ENCODE measurements at places on chromosomes 13 and 19.

GRCh38 chr13:106096661-106097092 lies 438.8 kb downstream of the EFNB2 start:
- no peak for DNase-seq

- no peak for DNase-seq
These were observed 15.8 kb upstream of the TUBGCP3 start for GRCh38 chr13:112603641-112604225.

GRCh38 chr19:4933528-4933927 lies 24.2 kb downstream of the UHRF1 start:
- no peak for DNase-seq

GRCh38 chr19:13437919-13438618 lies 68.2 kb downstream of the CACNA1A start:
- no peak for DNase-seq

- DNase-seq: no peak
These were observed 30.6 kb upstream of the IGSF23 start for GRCh38 chr19:44582581-44583265.

DNA sequence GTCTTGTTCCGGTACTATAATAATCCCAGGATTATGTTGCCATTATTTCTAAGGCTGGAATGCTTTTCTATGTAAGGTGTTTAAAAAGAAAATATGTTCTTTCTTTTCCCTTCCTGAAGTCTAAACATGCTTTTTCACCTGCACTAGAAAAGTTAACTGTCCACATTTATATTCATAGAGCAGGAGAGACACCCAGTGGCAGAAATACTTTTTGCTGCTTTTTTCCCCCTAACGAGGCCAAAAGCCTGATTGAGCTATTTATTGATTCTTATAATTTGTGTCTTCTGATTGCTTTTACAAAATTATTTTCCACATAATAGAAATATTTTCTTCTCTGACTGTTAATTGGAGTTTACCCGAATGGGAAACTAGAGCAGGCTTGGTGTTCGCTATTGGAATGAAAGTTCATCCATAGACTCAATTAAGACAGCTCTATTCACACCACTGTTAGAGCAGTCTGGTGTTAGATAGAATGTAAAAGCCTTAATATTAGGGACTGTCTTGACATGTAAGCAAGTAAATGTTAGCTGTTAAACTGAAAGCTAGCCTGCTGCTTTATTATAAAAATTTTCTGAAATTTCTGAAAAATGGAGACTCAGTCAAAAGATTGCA lies 15.8 kb downstream of the GPR180 start:
- no peak for DNase-seq

DNA sequence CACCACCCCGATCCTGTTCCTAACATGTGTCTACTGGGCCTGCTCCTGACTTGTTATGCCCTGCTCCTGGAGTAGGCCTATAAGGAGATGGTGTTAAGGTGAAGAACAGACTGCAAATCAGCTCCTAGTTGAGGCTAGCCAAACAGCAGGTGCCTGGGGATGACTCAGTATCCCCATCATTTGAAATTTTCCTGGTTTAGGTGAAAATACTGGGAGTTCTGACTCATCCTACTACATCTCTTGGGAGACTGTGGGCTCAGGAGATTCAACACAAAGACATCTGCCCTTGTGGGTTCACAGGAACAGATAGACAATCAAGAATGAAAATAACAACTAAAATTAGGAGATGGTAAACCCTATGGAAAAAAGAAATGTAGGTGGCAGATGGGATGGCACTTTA lies 41.2 kb downstream of the BRD4 start:
- no peak for DNase-seq

DNA sequence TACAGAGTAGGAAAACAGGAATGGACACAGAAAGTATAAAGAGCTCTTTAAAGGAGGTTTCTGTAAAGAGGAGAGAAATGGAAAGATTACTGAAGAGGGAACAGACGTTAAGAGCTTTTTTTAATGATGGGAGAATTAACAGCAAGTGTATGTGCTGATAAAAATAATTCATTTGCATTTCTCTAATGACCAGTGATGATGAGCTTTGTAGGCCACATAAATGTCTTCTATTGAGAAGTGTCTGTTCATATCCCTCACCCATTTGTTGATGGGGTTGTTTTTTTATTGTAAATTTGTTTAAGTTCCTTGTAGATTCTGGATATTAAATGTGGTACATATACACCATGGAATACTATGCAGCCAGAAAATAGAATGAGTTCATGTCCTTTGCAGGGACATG lies 40.0 kb downstream of the MYO16 start:
- DNase-seq: no peak

DNA sequence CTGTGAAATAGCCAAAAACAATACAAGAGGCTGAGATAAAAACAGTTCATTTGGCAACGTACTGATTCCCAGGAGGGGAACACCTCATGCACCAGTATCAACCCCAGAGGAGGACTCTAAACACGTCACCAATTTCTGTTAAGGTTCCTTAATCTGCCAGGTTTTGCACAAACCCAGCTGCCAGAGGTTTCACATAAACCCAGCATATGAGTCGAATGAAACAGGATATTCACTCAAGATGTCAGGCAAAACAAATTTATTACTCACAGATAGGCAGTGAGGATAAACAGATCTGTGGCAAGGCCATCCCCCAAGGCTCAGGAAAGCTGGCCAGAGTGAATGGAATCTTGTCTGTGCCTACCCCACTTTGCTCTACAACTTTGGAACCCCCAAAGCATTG lies 210.9 kb downstream of the GPC5 start:
- DNase-seq: no peak

DNA sequence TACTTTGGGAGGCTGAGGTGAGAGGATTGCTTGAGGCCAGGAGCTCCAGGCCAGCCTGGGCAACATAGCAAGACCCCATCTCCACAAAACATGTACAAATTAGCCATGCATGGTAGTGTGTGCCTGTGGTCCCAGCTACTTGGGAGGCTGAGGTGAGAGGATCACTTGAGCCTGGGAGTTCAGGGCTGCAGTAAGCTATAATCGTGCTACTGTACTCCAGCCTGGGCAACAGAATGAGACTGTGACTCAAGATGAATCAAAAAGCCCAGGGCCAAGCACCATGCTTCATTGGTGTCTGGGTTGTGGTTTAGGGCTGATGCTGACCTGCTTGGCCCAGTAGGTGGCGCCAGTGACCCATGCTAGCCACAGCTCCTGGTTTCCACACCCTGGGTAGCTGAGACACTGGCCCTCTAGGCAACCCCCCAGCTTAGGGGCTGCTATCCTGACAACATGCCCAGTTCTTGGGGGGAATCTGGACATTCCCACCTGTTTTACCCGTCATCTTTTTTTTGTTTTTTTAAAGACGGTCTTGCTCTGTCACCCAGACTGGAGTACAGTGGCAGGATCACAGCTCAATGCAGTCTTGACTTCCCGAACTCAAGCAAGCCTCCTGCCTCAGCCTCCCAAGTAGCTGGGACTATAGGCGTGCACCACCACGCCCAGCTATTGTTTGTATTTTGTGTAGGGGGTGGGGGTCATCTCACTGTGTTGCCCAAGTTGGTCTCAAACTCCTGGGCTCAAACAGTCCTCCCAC lies 5.5 kb downstream of the CCDC124 start:
- peak; percentile 66 for DNase-seq

- DNase-seq: no peak
These were observed 87.6 kb downstream of the HSPH1 start for GRCh38 chr13:31073859-31074718.

GRCh38 chr13:35512271-35512920 lies 35.9 kb upstream of the MAB21L1 start:
- peak; percentile 11 for DNase-seq

- peak; percentile 88 for DNase-seq
These were observed 7.0 kb downstream of the PLVAP start for GRCh38 chr19:17370026-17370587.

DNA sequence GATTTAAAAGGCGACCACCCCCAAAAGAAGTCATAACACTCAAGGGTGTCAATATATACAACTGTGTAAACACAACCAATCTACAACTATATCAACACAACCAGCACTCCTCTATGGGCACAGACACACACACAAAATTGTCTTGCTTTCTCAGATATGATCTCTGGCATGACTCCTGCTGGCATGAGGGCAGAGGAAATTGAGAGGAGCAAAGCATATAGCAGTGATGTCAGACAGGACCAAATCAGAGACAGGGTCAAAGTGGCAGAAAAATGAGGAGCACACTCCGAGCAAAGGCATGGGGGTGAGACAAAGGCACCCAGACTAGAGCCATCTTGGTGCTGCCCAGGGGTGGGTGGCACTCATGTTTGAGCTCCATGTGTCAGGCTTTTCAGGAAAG lies 9.6 kb downstream of the IRGQ start:
- no peak for DNase-seq

GRCh38 chr19:44732235-44733014 lies 16.1 kb upstream of the BCL3 start:
- DNase-seq: peak; percentile 59

DNA sequence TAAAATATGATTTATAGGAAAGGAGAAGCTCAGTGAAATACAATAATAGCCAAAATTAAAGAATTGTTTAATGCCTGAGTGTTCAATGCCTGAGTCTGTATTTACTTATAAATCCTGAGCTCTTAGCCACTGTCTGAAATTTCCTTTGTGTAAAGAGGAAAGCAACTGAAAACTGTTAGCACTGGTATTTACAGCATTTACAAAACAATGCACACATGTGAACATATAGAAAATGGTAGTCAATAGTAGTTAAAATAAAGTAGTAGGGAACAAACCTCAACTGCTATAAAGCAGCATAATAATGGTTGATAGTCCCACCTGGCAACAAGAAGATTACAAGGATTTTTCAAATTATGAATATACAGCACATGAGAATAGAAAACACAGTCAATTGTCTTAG lies 1137.1 kb upstream of the ATXN8OS start:
- DNase-seq: no peak

GRCh38 chr19:5113633-5114586 lies 145.0 kb downstream of the KDM4B start:
- DNase-seq: no peak

GRCh38 chr13:38590796-38591507 lies 95.9 kb upstream of the FREM2 start:
- DNase-seq: no peak

GRCh38 chr19:3433313-3433712 lies 47.0 kb downstream of the SMIM24 start:
- no peak for DNase-seq

GRCh38 chr13:45413826-45414307 lies 4.3 kb downstream of the SLC25A30 start:
- no peak for DNase-seq

GRCh38 chr13:46320406-46320805 lies 66.6 kb downstream of the RUBCNL start:
- DNase-seq: no peak

- DNase-seq: no peak
These were observed 146.6 kb upstream of the GJB6 start for GRCh38 chr13:20378721-20379120.

- no peak for DNase-seq
These were observed 503.1 kb downstream of the DIAPH3 start for GRCh38 chr13:59660582-59660981.

DNA sequence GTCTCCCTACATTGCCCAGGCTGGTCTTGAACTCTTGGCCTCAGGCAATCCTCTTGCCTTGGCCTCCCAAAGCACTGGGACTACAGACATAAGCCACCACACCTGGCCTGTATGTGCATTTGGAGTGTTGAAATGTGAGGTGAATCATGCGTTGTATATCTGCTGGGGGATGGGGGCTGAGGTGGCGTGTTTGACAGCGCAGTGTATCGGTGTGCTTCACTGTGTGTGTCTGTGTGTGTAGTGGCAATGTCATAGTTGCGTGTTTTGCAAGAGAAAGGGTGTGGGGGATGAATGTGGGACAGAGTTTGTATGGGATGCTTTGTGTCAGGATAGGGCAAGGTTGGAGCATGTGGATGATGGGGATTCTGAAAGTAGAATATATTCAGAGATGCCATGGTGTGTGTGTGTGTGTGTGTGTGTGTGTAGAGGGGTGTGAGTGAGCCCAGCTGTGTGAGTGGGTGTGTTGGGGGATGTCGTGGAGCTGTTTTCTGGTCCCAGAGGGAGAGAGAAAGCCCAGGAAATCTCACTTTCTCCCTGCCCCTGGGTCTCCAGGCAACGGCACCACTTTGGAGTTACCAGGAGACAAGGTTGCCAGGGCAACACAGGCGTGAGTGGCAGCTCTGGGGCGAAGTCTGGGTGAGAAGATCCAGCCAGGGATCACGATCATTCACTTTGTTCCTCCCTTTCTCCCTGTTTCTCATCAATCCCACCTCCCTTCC lies 1.1 kb upstream of the SWSAP1 start:
- DNase-seq: no peak

- no peak for DNase-seq
These were observed 7.6 kb downstream of the KATNAL1 start for GRCh38 chr13:30299786-30300185.

- DNase-seq: no peak
These were observed 73.2 kb downstream of the GGACT start for GRCh38 chr13:100515410-100515800.

GRCh38 chr13:101283782-101284181 lies 132.5 kb downstream of the NALCN start:
- no peak for DNase-seq

- DNase-seq: no peak
These were observed 84.9 kb downstream of the CHST8 start for GRCh38 chr19:33706631-33707030.
